ENCODE measurements at places on chromosomes 2 and 18.

DNA sequence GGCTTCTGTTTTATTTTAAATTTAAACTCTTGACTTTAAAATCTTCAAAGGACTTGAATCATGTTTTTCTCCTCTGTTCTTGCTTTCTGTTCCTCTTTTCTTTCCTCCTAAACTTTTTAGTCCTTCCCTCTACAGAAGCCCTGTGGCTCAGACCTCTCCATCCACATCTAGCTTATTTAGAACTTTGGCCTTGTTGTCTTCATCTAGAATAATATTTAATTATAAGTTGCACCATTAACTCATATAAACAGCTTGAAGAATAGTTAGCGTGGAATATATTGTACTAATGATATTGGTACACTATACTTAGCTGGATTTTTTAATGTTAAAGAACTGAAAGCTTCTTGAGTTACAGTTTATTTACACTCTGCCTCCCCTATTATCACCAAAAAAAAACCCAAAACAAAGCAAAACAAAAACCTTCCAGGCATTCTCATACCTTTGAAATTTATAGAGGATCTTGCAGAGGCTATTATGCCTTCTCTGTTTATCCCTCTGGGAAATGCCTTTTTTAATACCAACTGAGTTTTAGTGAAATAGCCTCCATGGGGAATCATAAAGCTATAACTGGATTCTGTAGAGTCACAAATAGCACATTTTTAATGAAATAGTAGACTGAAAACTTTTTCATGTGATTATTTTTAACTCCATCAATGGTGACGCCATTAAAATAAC is 9.2 kb upstream of the CCDC141 start:
- DNase-seq, result no peak

- no peak for DNase-seq
Measured at GRCh38 chr18:71797554-71797953, 746.6 kb downstream of the CBLN2 start.

GRCh38 chr2:223101340-223102039 is 49.5 kb downstream of the KCNE4 start:
- DNase-seq, result no peak

DNA sequence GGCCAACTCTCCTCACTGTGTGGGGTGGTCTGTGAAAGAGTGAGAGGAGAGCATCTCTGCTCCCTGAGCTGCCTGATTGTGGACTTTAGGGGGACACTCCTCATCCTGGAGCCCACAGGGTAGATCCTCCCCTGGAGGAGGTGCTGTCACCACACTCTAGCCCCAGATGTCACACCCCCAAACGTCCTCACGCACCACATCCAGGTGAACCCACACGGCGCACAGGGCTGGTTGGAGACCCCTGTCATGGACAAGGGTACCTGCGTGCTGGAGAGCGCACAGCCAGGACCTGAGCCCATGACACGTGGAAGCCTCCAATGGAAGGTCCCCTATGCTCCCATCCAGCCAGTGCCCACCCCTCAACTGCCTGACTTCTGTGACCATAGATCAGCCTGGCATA is 10.5 kb downstream of the AGXT start:
- no peak for DNase-seq

GRCh38 chr2:48589170-48589767 is 28.4 kb upstream of the GTF2A1L start:
- DNase-seq, result no peak

Measured in activated T-helper 1 cell treated with anti-CD3 and anti-CD28 coated beads, Interleukin-2, amount 50 U/mL, for 16 hours (primary cell).